ENCODE measurements at places on chromosomes 2 and 18.

GRCh38 chr2:102061962-102062795 is 70.4 kb downstream of the IL1R2 start:
- DNase-seq, result peak; percentile 50

DNA sequence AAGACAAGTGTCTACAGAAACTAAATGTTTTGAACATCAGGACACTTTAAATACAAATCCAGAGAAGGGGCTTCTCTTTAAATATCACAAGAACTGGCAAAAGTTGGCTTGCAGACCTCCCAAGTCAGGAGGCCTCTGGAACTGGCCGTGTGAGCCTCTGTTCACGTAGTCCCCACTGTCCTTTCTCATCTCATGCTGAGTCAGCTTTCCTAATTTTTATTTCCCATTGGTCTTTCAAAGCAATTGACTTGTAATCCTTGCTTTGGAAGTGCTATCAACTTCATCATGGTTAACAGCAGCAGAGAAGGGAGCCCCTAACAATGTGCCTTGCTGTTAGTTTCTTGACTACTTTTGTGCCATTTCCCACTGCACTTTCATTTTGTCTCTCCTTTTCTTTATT is 303.3 kb downstream of the DPP10 start:
- DNase-seq, result no peak

DNA sequence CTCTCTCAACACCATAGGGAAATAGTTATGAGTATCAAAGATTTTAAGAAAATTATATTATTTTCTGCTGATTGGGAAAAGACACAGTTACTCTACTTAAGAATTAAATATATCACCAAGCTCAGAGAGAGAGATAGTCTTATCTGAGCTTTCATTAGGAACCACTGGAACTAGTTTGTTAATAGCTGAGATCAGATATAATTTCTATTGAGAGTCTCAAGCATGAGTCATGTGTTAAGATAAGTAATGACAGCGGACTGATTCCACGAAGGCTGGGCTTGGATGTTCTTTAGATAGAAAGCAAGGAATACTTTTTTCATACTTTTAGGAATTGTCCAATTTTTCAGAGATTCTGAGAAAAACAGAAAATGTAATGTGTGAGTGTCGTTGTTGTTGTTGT is 44.4 kb upstream of the RBM44 start:
- DNase-seq, result no peak

- DNase-seq, result no peak
Measured at GRCh38 chr2:37852585-37853014, 72.5 kb upstream of the RMDN2 start.

GRCh38 chr18:43760010-43760409 is 482.7 kb upstream of the SYT4 start:
- no peak for DNase-seq

- DNase-seq, result no peak
Measured at GRCh38 chr18:78479443-78479842, 500.2 kb upstream of the SALL3 start.

- no peak for DNase-seq
Measured at GRCh38 chr2:123453772-123454171, 571.3 kb upstream of the CNTNAP5 start.

DNA sequence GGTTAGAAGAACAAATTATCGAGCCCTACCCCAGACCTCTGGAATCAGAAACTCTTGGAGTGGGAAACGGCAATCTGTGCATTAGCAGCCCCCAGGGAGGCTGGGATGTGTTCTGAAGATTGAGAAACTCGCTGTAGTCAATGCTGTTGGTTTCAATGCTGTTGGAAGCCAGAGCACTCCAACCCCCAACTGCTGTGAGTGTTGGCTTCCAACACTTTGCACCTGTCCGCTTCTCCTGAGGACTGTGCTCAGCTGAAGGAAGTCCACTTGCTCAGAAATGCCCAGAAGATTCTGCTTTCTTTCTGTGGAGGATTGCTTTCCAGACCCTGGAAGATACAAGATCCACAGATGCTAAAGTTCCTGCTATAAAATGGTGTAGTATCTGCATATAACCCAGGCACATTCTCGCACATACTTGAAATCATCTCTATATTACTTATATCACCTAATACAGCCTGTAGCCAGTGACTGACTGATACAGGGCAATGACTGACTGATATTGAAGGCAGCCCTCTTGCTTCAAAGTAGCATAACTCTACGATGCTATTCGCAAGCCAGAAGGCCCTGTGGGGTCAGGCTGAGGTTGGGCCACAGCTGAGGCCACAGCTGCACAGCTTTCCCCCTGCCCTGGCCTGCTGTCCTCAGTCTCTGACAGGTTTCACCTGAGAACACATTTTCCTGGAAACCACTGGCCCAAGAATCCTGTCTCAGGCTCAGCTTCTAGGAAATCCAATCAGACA is 757.7 kb upstream of the ID2 start:
- DNase-seq, result peak; percentile 12

- DNase-seq, result no peak
Measured at GRCh38 chr2:227933884-227934283, 62.5 kb downstream of the DAW1 start.

DNA sequence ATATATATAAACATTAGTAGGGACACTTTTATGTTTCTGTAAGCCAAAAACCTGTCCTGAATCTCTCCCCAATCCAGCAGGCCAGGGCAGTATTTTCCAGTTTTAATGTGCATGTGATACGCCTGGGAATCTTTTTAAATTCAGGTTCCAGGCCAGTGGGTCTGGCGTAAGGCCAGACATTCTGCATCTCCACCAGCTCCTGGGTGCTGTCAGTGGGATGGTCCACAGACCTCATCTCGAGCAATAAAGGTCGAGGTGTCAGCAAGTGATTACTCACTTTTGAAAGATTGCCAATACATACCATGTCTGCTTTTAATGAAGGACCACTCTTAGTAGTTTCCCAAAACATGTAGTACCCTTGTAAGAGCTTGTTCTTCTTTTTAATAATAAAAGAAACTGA is 189.9 kb upstream of the SH3BP4 start:
- no peak for DNase-seq

DNA sequence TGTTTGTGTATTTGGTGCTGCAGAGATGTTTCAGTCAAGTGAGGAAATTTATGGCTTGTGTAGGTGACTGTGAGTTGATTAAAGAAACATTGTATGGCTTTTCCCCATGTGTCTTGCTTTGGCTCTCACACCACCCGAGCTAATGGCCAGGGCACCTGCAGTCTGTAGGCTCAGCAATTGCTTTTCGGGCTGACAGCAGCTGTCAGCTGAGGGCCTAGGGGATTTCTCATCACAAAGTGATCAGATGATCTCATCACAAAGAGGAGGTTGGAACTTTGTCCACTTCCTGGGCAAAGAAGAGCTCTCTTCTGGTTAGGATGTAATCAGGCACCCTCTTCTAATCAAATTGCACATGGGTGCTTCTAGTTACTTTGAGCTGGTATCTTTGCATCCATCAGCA is 632.2 kb downstream of the SLC4A3 start:
- no peak for DNase-seq

- no peak for DNase-seq
Measured at GRCh38 chr18:11868230-11868629, 17.0 kb downstream of the CHMP1B start.

GRCh38 chr2:85156153-85156552 is 23.0 kb downstream of the TCF7L1 start:
- DNase-seq, result no peak

- peak; percentile 84 for DNase-seq
Measured at GRCh38 chr2:241877989-241878970, 8.8 kb downstream of the RTP5 start.

DNA sequence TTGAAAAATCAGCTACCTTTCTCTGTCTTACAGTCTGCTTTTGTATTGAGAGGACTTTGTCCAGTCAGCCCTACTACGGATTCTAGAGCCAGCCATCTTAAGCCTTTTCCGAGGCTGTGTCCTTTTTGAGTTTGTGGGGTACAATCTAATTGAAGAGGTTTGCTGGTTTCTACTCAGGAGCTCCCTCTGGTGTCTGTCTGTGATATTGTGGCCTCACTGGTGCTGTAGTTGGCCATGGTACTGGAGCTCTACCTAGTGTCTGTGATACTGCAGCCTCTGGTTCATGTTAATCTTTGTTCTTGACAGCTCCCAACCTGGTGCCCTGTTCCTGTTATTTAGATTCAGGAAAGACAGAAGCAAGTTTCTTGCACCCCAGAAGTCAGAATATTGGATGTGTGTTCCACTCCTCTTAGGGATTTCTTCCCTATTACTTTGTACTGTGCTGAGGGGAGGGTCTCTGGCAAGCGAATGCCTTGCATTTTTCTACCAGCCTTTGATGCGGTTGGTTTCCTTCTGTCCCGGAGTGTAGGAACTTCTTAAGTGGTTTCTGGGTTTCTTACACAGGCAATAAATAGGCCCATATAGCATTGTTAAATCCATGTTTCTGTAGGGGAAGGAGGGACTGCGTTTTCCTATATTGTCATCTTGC is 78.5 kb downstream of the ACSL3 start:
- peak; percentile 80 for DNase-seq

- DNase-seq, result no peak
Measured at GRCh38 chr2:203338322-203338721, 10.1 kb downstream of the ABI2 start.

DNA sequence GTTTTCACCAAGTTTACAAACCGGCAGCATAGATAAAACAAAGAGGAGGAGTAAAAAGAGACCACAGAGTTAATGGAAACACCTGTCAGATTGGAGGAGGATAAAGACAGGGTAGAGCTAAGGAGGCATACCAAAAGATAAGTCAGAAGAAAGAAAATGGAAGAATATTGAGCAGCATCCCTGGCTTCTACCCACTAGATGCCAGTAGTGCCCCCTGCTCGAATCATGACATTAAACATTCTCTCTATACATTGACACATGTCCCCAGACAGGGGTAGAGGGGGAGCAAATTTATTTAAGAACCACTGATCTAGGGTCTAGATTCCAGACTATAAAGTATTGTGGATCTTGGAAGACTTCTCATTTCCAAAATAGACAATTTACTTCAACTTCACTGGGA is 159.8 kb upstream of the ETAA1 start:
- DNase-seq, result no peak

GRCh38 chr2:8641301-8641965 is 40.4 kb upstream of the ID2 start:
- no peak for DNase-seq

GRCh38 chr2:239927424-239927981 is 97.6 kb downstream of the NDUFA10 start:
- DNase-seq, result peak; percentile 88

DNA sequence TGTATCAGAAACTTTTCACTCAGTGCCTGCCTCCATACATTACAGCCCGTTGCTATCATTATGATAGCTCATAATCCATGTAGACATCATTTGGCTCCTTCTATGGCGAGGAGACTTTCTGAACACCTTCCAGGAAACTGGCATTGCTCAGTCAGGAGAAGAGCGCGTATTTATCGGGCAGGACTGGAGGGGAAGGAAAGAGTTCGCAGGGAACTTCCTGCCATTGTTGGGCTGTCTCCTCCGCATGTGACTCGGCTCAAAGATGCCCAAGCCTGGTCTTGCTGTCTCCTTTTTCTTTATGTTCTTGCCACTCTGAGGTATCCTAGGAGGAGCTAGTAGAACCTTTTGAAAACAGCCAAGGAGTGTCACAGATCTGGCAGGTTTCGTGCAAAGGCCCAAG is 156.8 kb downstream of the CTIF start:
- DNase-seq, result no peak

- DNase-seq, result no peak
Measured at GRCh38 chr2:205754285-205754923, 72.1 kb downstream of the NRP2 start.

DNA sequence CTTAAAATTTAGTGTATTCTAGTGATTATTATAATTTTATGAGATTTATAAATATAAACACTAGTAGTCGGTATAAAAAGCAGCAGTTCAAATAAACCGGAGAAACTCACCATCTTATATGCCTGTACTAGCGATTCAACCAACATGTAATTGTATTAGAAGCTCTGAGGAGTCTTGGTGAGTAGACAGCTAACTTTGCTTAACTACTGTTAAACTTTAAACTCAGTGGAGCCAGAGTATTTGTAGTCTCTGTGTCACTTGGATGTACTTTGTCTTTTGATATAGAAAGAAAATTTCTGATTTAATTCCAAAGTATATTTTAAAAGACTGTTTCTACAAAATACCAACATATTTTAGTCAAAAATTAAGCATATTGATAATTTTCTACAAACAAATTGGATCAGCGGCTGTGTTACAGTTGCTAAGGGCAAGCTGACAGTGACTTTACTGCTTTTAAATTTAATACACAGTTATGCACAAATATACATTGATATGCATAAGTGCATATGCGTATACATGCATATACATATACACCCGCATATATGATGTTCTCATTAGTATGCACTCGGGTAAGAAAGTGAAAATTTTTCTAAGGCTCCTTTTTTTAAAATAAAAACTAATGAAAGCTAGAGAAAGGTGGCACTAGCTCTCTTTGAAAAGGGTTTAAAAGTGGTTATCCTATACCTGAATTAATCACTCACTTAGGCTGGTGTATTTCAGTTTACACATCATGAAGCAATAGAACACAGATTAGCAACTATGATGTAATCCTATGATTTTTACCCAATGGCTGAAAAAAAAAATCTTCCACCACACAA is 374.5 kb downstream of the NCKAP5 start:
- DNase-seq, result no peak

- no peak for DNase-seq
Measured at GRCh38 chr2:156116113-156116512, 216.4 kb downstream of the NR4A2 start.

DNA sequence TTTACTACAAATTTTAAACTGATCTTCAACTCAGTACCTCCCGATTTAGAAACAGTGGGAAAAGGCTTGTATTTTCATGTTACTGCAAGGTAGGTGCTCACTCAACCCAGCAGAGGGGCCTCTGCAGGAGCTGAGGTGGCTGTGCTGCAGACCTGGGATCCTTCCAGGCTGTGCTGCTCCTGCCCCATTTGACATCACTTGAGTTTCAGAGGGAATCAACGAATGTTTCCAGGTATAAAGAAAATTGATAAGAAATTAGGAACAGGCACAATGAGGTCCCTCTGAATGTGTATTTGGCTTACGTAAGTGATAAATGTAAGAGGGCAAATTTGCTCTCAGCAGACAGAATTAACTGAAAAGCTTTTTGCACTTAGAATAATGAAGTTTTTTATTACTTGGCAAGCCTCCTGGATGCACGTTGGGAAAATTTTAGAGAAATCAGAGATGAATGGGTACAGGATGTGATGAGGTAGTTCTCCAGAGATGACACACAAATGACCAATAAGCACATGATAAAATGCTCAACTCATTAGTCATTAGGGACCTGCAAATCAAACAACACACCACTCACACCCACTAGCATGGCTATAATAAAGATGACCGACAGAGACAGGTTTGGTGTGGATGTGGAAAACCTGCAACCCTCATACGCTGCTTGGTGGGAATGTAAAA is 114.0 kb downstream of the NOL10 start:
- no peak for DNase-seq

DNA sequence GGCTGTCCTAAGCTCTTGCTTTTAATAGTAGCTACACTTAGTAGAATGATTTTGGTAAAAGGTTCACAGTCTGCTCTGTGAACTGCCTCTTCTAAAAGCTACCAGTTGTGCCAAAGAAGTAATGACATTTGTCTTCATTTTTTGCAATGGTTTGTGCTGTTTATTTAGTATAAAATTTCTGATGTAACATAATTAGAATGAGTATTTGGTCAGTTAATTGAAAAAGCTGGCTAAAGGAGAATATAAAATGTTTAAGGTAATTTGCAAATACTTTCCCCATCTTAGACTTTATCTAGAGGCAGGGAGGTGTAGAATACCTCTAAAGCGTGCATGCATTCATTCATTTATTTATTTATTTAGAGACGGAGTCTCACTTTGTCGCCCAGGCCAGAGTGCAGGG is 71.3 kb downstream of the PHLPP1 start:
- no peak for DNase-seq

GRCh38 chr18:50199921-50200320 is 5.0 kb upstream of the MYO5B start:
- no peak for DNase-seq

GRCh38 chr2:19648583-19648982 is 253.2 kb downstream of the TTC32 start:
- DNase-seq, result no peak

Measured in activated CD8-positive, alpha-beta T cell treated with anti-CD3 and anti-CD28 coated beads for 36 hours (primary cell).